ENCODE measurements at places on chromosomes 13 and 19.

GRCh38 chr13:21148557-21149258 lies 27.6 kb downstream of the SKA3 start:
- no peak for DNase-seq

GRCh38 chr13:38401276-38401675 lies 51.6 kb downstream of the UFM1 start:
- DNase-seq, result no peak

- no peak for DNase-seq
These were observed 25.7 kb downstream of the C13orf46 start for GRCh38 chr13:113948034-113948742.

DNA sequence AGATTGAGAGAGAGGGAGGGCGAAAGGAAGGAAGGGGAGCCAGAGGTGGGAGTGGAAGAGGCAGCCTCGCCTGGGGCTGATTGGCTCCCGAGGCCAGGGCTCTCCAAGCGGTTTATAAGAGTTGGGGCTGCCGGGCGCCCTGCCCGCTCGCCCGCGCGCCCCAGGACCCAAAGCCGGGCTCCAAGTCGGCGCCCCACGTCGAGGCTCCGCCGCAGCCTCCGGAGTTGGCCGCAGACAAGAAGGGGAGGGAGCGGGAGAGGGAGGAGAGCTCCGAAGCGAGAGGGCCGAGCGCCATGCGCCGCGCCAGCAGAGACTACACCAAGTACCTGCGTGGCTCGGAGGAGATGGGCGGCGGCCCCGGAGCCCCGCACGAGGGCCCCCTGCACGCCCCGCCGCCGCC lies at the start of gene TNFSF11:
TSS of gene TNFSF11 (plus strand) at position 142 of the 400 bp plus-strand sequence. CDS start at position 294, 152 bp downstream.
- DNase-seq, result no peak

GRCh38 chr13:82597747-82598146 lies 1284.5 kb downstream of the SLITRK1 start:
- no peak for DNase-seq

- DNase-seq, result no peak
These were observed 1.6 kb upstream of the RAB11B start for GRCh38 chr19:8388612-8388958.

GRCh38 chr19:34135821-34136611 lies 36.3 kb upstream of the LSM14A start:
- DNase-seq, result no peak

DNA sequence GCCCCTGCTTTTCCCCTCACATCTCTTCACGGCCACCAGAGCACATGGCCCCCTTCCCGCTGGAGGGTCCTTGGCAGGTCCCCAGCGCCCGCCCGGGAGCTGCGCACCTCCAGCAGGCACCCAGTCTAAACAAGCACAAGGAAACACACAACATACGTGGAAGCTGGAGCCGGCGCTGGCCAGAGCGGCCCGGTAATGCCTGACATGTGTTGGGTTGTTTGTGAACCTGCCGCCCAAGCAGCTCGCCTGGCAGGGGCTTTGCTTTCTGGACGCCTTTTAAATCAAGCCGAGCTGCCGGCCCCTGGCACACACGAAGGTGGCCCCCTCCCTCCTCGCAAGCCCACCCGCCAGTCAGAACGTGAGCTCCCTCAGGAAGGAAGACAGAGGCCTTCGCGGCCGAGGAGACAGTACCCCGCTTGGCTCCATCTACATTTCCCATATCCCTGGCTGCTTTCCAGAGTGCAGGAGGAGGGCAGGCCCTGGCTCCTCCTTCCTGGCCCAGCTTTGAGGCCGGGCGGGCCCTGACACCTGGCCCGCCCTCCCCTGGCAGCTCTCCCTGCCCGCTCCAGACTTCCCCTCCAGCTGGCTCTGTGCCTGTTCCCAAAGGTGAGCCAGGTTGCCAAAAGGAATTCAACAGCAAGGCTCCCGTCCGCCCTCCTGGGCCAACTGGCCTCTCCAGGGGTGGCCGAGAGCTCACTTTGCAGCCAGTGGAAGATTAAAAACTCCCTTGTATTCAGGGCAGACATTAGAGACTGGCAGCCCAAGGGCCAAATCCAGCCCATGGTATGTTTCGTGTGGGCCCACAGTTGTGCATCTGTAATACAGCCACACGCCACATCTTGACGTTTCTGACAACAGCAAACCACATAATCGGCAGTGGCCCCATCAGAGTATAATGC lies 28.7 kb downstream of the COMP start:
- DNase-seq, result no peak

DNA sequence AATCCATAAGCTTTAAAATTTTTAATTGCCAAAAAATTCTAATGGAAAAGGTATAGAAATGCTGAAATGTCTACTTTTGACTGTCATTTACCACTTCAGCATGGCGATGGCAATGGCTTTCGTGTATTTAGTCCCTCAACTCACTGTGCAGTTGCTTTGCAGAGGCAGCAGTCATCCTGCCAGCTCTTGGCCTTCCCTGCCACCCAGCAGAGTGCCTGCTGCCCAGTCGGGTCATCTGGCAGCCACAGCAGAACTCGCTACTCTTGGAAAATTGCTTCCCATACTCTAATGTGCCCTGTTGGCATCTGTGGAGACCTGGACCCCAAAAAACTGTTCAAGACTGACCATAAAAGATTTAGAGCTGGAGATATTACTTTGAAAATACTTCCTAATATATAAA lies 383.2 kb downstream of the UQCRFS1 start:
- no peak for DNase-seq

DNA sequence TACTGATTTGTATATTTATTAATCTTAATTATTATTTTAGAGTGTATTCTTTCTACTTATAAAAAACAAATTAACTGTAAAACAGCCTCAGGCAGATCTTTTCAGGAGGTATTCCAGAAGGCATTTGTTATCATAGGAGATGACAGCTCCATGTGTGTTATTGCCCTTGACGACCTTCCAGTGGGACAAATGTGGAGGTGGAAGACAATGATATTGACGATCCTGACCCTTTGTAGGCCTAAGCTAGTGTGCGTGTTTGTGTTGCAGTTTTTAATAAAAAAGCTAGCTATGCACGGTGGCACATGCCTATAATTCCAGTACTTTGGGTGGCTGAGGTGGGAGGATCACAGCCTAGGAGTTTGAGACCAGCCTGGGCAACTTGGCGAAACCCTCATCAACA lies 46.7 kb downstream of the NDFIP2 start:
- DNase-seq, result no peak

GRCh38 chr13:100443998-100444328 lies 144.6 kb downstream of the GGACT start:
- DNase-seq, result no peak

DNA sequence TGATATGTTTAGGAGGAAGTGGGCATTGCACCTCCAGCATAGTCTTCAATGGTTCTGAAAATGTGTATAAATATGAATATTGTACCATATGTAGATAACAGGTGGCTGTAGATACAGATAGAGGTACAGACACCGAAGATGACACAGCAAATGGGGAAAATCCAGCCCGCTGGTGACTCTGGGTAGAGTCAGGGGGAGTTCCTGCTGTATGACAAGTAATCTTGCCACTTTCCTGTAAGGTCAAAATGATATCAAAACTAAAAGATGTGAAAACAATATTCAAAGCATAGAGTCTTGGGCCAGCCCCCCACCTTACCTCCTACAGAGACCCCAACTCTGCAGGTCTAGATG lies 17.8 kb downstream of the C2CD4C start:
- no peak for DNase-seq

DNA sequence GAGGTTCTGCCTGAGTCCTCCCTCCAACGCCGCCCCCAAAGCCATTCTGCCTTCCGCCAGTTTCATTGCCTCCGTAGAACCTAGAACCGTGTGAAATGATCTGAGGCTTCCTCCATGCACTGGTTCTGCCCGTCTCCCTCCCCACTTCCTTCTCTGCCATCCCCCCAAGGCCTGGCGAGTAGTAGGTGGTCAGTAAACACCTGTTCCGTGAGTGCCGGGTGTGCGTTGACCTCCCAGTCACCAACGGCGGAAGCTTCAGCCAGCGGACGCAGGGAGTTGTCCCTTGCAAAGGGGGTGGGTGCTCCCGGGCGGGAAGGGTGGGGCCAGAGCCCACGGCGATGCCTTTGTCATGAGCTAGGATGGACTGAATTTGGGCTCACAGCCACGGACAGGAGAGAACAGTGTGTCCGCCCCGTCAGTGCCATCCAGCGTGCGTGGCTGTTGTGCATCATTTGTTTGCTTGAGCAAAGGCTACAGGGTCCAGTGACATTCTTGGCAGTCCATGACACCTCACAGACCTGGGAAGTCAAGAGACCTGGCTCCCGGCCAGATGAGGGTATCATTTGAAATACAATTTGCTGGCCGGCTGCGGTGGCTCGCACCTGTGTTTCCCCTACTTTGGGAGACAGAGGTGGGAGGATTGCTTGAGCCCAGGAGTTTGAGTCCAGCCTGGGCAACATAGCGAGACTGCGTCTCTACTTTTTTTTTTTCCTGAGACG lies 43.1 kb downstream of the NFIC start:
- DNase-seq, result no peak

DNA sequence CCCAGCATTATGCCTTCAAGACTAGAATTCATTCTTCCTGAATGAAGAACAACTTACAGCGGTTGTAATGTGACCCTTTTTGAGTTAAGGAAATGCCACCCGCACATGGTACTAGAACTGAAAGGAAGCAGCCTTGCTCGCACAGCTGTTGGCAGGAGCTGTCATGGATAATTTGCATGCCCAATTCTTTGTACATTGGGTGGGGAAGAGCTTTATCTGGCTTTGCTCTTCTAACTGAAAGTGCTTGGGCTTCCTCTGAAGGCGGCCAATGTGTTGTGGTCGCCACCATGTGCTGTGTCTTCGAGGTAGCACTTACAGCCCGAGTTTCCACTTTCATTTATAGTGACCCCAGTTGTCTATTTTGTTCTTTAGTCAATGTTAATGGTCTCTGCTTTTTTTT lies 3.4 kb downstream of the CCNE1 start:
- DNase-seq, result no peak

GRCh38 chr13:71304861-71305260 lies 562.1 kb downstream of the DACH1 start:
- DNase-seq, result no peak

GRCh38 chr13:30446126-30446500 lies 19.6 kb downstream of the HMGB1 start:
- no peak for DNase-seq

DNA sequence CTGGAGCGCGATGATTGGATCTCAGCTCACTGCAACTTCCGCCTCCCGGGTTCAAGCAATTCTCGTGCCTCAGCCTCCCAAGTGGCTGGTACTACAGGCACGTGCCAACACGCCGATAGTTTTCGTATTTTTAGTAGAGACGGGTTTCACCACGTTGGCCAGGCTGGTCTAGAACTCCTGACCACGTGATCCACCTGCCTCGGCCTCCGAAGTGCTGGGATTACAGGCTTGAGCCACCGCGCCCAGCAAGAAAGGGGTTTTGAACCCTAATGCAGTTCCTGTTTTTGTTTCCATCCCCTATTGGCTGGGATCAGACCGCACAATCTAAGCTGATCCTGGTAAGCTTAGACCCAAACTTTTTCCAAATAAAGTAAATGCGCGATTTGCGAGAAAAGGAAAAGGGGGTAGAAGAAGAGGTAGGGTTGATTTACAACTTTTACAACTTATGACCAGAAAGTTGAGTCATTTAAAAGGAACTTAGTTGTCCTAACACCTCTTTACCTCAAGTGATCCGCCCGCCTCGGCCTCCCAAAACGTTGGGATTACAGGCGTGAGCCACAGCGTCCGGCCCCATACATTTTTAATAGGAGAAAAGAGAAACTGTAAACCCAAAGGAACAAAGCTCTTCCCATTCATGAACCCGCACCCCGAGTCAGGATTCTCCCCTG lies 764 bp downstream of the ZNF626 start:
- DNase-seq, result no peak

GRCh38 chr13:50376895-50377575 lies 361.8 kb downstream of the KCNRG start:
- no peak for DNase-seq

GRCh38 chr19:2834294-2834871 lies 6.9 kb upstream of the ZNF555 start:
- no peak for DNase-seq

GRCh38 chr13:101204270-101205020 lies 211.9 kb downstream of the NALCN start:
- no peak for DNase-seq

All from stimulated activated CD4-positive, alpha-beta T cell treated with anti-CD3 and anti-CD28 coated beads, Interleukin-1b, Interleukin-23, amount 100 ng/mL, for 1 hour (primary cell).